Camera-type eye (tissue), 1 donor: ENCODE measurements at places on chromosomes 7 and 10. TPM values are rescaled to one million over a fixed set of nuclear protein-coding genes. Genes with fewer than 3 reads are reported as not detected.

Gene ABHD11
- 17.5 TPM for total RNA-seq

Gene TSPAN15
- 28.1 TPM for total RNA-seq

Gene LRRN3
- total RNA-seq = 41.4 TPM

Gene CHN2
- 62.5 TPM for total RNA-seq

Gene PRKRIP1
- total RNA-seq = 51.7 TPM

Gene HK1
- 104 TPM for total RNA-seq

Gene MOGAT3
- total RNA-seq = not detected

Gene MEOX2
- 19.1 TPM for total RNA-seq

Gene LIPM
- total RNA-seq = not detected
